ENCODE measurements at places on chromosomes 3 and 15. TPM values are rescaled to one million over a fixed set of nuclear protein-coding genes. Genes with fewer than 3 reads are reported as not detected.

GRCh38 chr3:114727373-114727772 is 419.7 kb downstream of the ZBTB20 start:
- DNase-seq, result no peak

The MME gene
- 5.6 TPM for polyA plus RNA-seq

The GPR149 gene
- polyA plus RNA-seq, result not detected

The BNC1 gene
- 3.9 TPM for polyA plus RNA-seq

DNA sequence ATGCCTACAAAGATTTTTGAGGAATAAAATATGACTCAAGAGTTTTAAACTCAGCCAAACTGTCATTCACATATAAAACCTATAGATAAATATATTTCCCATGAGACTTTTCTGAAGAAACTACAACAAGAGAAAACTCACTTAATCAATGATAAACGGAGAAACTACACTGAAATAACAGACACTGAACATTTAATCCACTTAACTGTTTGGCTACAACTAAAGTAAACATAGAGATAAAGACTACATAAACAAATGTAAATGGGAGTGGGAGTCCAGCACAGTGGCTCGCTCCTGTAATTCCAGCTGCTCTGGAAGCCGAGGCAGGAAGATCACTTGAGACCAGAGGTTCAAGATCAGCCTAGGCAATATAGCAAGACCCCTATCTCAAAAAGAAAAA is 79.2 kb downstream of the MEX3B start:
- DNase-seq, result no peak

DNA sequence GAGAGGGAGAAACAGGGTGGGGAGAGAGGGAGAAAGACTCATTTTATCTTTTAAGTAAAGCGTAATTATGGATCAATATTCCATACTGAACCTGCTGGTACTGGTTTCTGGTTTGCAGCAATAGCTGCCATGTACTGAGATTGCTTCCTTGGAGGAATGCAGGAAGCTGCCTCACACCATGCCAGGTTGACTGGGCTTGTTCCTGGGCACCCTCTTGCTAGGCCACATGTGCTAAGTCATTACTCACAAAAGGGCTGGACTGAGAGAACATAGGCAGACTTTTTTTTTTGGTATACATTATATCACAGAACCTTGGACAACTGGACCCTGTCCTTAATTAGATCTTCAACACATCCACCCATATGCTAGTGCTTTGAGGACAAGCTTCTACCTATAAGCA is 193.4 kb downstream of the ZNF621 start:
- no peak for DNase-seq

DNA sequence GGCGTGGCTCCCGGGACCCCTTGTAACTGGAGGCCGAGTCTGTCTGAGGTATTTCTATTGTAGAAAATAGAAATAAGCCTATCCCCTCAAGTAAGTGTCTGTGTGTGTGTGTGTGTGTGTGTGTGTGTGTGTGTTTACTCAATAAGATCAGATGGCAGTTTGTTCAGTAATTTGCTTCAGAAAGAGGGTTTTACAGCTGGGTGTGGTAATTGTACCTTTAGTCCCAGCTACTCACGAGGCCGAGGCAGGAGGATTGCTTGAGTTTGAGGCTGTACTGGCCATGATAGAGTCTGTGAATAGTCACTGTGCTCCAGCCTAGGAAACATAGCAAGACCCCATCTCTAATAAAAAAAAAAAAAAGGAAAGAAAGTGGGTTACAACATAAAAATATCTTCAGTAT is 8.7 kb downstream of the SPINT1 start:
- DNase-seq, result no peak

GRCh38 chr15:58476525-58477162 is 44.9 kb downstream of the LIPC start:
- no peak for DNase-seq

DNA sequence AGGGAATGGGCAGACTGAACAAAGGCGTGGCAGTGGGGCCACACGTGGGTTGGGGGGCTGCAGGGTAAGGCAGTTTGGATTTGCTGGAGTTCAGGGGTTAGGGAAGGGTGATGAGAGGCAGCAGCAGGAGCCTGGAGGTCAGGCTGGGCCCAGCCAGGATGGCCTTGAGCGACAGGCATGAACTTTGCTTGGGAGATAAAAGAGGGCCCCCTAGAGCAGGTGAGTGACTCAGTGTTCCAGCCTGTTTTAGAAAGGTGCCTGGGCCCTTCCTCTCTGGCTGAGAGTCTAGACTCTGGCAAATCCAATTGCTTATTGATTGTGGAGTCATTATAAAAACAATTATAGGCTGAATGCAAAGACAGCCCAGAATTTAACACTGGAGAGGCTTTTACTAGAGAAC is 75.1 kb downstream of the RAB11A start:
- DNase-seq, result no peak

DNA sequence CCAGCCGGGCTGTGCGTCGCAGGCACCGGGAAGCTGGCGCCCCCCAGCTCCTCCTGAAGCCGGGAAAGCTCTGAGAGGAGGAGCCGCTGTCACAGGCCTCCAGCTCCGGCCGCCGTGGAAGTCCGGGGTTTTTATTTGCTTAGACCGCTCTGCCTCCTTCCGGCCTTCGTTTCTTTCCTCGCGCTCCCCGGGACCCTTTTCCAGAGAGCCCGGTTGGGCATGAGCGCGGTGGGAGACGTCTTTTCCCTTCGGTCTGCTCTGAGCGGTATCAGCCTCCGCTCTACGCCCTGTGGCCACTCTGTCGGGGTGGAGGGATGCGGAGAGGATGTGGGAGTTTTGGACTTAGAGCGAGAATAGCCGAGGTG is 559 bp downstream of the SENP5 start:
- no peak for DNase-seq

- DNase-seq, result peak; percentile 17
Measured at GRCh38 chr3:127158614-127159229, 34.2 kb upstream of the PRR23E start.

The SUSD5 gene
- 7.7 TPM for polyA plus RNA-seq

The CHRNA7 gene
- 0.70 TPM for polyA plus RNA-seq

The GALNT15 gene
- 0.87 TPM for polyA plus RNA-seq

- peak; percentile 97 for DNase-seq
Measured at GRCh38 chr15:85047271-85047948, 65.8 kb downstream of the PDE8A start.

DNA sequence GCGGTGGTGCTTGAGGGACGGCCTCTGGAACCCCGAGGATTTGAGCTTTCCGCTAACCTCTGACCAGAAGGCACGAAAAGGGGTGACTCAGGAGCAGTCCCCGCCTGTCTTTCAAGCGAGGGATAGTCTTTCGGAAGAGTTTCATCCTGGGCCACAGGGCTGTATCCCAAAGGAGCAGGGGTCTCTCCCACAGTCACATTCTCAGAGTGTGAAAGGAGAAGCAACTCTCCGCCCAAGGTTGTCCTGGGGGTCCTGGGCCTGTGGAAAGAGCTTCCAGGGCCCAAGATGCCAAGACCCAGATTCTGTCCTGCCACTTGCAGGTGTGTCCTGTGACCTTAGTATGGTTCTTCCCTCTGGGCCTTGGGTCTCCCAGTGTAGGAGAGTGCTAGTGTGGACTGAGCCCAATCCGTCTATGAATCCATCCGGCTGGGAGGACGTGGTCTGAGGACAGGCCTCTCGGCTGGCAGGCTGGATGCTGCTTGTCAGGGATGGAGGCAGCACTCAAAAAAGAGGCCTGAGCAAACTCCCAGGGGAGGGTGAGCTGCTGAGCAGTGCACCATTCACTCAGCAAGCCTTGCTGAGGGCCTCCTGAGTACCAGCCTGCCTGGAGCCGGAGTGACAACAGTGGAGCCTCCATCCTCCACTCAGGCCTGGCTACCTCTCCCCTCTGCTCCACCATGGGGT is 1.6 kb upstream of the DUSP7 start:
- no peak for DNase-seq

DNA sequence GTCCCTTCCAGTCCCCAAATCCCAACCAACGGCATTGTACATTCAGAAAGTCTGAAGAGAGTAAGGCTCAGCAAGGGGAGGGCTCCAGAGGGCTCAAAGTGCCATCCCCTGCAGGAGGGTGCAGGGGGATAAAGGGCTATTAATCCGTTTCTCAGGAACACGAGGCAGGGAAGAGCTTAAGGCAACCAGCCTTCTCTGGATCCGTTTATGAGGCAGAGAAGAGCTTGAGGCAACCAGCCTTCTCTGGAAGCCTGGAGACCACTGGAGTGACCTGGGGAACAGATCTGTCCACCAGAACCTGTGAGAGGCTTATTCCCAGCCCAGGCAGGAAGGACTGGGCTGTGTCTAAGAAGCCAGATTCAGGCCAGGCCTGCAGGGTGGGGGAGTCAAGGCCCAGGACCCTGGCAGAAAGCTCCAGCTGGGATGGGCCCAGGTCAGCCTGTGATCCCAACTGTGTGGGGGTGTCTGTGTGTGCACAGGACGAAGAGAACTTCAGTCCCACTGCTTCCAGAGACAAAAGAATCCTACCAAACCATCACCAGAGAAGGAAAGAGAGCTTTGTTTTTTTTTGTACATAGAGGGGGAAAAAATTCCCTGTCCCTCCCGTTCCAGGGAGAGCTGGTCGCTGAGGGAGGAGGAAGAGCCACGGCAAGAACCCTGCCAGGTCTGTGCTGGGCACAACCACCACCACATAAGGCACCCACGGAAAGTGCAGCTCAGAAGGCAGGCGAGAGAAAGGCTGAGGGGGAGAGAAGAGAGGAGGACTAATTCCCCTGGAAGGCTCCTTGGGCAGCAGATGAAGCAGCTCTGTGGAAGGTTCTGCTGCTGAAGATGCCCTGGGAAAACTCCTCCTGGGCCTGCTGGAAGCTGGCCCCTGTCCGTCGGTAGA is 1.6 kb upstream of the ULK3 start:
- no peak for DNase-seq

The CRYBG3 gene
- polyA plus RNA-seq, result 2.8 TPM

- DNase-seq, result no peak
Measured at GRCh38 chr3:48157202-48157840, 30.9 kb downstream of the CDC25A start.

The LDHAL6B gene
- not detected for polyA plus RNA-seq

DNA sequence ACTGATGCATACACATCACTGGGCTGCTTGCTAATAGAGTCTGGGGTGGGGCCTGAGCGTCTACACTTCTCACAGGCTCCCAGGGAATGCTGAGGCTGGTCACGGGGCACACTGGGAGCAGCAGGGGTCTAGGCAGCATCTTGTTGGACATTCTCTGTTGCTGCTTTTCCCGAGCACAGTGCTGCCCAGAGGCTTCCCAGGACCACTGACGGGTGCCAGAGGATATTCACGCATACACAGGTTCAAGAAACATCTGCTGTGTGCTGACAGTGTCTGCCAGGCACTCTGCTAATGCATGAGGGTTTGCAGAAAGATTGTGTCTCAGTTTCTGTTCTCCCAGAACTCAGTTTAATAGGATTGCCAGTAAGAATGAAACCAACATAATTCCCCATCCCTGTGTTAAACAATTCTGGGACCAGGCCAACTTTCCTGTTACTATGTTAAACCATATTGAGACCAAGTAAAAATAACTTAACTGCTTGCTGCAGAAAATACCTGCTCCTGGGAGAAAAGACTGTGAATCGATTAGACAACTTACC is 23.9 kb upstream of the BCL2L10 start:
- peak; percentile 28 for DNase-seq

GRCh38 chr3:55330355-55330754 is 156.8 kb downstream of the WNT5A start:
- no peak for DNase-seq

All from endothelial cell of umbilical vein (primary cell).